Type B pancreatic cell (in vitro differentiated cells): ENCODE measurements at places on chromosomes 16 and 17. TPM values are rescaled to one million over a fixed set of nuclear protein-coding genes. Genes with fewer than 3 reads are reported as not detected.

DNA sequence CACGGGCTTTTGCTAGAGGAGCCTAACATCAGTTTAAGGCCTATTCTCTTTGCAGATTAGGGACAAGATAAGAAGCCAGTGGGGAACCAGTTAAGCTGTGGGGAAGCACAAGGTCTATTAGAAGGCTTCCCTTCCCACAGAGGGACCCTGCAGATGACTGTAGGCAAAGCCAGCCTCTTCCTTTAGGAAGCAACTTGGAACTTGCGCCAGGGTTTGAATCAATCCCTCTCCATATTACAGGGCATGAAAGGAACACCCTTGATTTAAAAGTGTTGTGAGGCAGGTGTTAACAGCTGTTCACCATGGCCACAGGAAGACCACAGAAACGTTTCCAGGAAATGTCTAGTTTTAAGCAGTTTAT is 77.3 kb downstream of the RPTOR start:
- no peak overlapping the region for H3K4me3 ChIP-seq
- H3K4me1 ChIP-seq: peaks cover 8% of the 10 kb centered on the region
- DNase-seq: peak; percentile 58
- peaks cover 14% of the 10 kb centered on the region for H3K36me3 ChIP-seq
- H3K27me3 ChIP-seq: no peaks in the 10 kb centered on the region
- no peak overlapping the region for H3K27ac ChIP-seq

The TP53TG3 gene
- total RNA-seq: not detected in 2 replicates

The SPN gene
- total RNA-seq: 0.14 and 0.31 TPM in 2 replicates

GRCh38 chr16:19666477-19666876 is 51.5 kb downstream of the KNOP1 start:
- H3K36me3 ChIP-seq: peaks cover 39% of the 10 kb centered on the region
- H3K4me1 ChIP-seq: no peaks in the 10 kb centered on the region
- H3K27me3 ChIP-seq: no peaks in the 10 kb centered on the region
- H3K27ac ChIP-seq: no peak overlapping the region
- no peak for DNase-seq

- no peak for DNase-seq
- H3K27me3 ChIP-seq: peaks cover 70% of the 10 kb centered on the region
- peaks cover 18% of the 10 kb centered on the region for H3K4me1 ChIP-seq
- no peaks in the 10 kb centered on the region for H3K36me3 ChIP-seq
- H3K27ac ChIP-seq: no peak overlapping the region
These were observed 156.4 kb upstream of the FOXF1 start for GRCh38 chr16:86353948-86354347.

- no peaks in the 10 kb centered on the region for H3K4me1 ChIP-seq
- peaks cover 4% of the 10 kb centered on the region for H3K36me3 ChIP-seq
- H3K27ac ChIP-seq: no peak overlapping the region
- DNase-seq: no peak
These were observed 42.8 kb downstream of the PKD1 start for GRCh38 chr16:2092866-2093265.

DNA sequence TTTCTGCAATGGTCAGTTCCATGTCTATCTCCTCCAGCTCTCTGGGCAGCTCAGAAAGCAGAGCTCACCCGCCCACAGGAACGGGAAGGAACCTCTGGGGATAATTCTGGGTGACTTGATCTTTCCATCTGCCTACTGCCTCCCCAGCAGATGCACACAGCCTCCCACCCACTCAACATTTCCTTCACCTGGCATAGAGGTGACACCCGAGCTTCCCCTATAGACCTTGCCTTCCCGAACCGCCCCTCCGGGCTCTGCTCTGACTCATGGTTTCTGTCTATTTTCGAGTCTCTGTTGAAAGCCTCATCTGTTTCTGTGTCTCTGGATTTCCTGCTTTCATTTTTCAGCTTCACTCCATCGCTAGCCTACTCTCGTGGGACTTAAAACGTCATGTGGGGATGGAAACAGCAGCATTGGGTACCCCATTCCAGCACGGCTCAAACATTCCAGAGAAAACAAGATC is 11.4 kb downstream of the GGA3 start:
- peak overlapping the region; percentile 21 for H3K27ac ChIP-seq
- H3K27me3 ChIP-seq: no peaks in the 10 kb centered on the region
- DNase-seq: no peak
- H3K4me3 ChIP-seq: no peak overlapping the region

DNA sequence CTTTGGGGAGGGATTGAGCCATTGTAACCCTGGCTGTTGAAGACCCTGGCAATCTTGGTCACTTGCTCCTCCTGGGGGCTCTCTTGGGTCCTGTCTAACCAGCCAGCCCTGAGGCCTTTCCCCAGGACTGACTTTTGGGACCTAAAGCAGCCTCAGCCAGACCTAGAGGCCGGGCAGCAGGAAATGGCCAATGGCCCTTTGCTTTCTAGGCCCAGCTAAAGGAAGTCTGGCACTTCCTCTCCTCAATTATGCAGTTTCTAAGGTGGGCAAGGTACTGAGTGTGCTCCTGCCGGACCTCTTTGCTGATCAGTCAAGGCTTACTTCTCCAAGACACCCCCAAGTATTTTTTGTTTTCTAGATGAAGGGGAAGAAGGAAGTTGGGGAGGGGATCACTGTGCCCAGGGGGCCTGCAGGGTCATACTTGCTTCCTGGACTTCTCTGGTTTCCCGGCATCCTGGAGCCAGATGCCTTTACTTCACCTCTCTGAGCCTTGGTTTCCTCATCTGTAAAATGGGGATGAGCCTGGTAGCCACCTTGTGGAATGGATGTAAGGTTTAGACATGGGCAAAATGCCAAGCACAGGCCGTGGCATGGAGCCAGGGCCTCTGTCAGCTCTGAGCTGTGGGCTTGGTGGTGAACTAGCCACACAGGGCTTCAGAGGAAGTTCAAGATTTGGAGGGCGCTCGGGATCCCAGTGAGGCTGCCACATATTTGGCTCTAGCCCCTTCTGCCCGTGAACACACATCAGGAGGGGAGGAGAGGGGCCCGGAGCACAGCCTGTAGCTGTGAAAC is 8.6 kb downstream of the CX3CL1 start:
- H3K36me3 ChIP-seq: no peaks in the 10 kb centered on the region
- H3K27me3 ChIP-seq: no peaks in the 10 kb centered on the region
- no peak overlapping the region for H3K27ac ChIP-seq
- no peak for DNase-seq
- H3K4me1 ChIP-seq: peaks cover 10% of the 10 kb centered on the region

DNA sequence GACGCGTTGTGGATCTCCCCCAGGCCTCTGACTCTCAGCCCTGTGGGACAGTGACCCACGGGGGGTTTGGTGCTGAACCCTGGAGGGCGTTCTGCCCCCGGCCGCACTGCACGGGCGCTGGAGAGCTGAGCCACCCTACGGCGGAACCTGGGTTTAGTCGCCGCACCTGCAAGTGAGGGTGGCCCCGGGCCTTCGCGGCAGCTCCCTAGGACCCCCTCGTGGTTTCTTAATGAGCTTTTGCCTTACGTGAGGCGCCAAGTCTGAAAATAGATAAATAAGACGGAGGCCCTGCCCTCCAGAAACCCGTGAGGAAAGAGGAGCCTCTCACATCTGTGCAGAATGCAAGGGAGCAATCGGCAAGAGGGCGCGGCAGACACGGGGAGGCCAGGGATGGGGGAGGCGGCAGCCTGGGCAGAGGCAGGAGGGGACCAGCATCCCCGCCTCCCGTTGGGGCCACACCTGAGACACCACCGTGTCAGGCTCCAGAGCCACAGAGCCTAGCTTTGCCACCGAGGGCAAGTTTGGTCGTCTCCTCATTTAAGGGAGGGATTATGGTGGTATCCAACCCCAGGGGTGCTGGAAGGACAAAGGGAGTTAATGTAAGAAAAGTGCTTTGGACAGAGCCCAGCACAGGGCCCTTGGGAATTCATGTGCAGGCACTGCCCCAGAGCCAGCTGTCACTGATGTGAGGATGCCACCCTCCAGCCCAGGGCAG is 153.2 kb upstream of the CHMP6 start:
- no peaks in the 10 kb centered on the region for H3K27me3 ChIP-seq
- H3K36me3 ChIP-seq: peaks cover 6% of the 10 kb centered on the region
- DNase-seq: no peak
- no peak overlapping the region for H3K27ac ChIP-seq
- no peak overlapping the region for H3K4me3 ChIP-seq

DNA sequence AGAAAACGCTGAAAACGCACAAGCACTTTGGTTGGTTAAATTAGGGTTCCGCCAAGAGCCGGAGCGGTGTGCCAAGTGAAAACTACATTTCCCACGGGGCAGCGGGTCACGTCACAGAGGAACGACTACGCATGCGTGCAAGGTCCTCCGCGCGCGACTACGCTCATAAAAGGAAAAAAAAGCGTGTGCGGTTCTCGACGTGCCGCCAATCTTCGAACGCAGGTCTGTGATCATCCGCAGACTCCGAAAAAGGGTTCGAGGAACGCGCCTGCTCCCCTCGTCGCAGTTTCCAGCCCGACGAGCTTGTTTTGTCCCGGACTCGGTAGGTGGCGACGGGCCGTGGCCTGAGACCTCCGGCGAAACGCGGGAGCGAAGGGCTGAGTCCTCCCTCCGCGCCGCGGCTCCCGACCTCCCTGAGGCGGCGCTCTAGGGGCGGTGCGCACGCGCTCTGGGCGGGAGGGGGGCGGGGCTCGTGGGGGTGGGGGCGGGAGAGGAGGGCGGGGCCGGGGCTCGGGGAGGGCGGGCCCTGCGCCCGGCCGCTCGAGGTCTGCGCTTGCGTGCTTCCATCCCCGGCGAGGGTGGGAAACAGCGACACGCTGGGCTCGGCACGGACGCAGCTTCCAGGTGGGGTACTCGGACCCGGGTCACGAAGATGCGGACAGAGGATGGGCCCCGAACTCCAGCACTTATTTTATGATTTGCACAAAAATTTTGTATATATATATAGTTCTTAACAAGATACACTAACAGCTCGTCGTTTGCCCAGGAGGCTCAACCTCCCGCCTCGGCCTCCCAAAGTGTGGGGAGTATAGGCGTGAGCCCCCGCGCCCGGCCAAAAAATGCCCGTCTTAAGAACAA is at the start of gene SGF29:
Gene SGF29, plus strand, starts transcription at position 145 of the 858 bp plus-strand sequence. CDS start 27,150 bp downstream, outside the sequence.
- peaks cover 13% of the 10 kb centered on the region for H3K36me3 ChIP-seq
- peaks cover 11% of the 10 kb centered on the region for H3K4me1 ChIP-seq
- peak within 1 kb of the TSS; percentile 96 for H3K27ac ChIP-seq
- H3K4me3 ChIP-seq: peak within 1 kb of the TSS; percentile 95
- DNase-seq: peak; percentile 92

DNA sequence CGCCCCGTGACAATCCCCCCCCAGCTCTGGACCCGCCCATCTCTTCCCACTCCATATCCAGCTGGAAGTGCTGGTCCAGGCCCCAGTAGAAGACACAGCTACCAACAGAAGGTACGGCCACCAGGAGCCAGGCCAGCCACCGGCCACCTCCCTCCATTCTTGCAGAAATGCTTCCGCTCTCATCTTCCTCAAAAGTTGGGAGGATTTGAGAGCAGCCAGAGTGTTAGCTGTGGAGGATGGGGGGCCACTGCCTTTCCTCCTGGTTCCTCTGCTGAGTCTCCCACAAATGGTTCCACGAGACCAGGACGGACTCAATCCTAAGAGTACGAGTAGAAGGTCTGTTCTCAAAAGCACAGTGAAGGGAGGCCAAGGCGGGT is 78.3 kb downstream of the GAS7 start:
- DNase-seq: no peak
- no peaks in the 10 kb centered on the region for H3K36me3 ChIP-seq
- H3K4me1 ChIP-seq: peaks cover 28% of the 10 kb centered on the region
- H3K4me3 ChIP-seq: no peak overlapping the region
- peaks cover 38% of the 10 kb centered on the region for H3K27me3 ChIP-seq
- peak overlapping the region; percentile 79 for H3K27ac ChIP-seq

DNA sequence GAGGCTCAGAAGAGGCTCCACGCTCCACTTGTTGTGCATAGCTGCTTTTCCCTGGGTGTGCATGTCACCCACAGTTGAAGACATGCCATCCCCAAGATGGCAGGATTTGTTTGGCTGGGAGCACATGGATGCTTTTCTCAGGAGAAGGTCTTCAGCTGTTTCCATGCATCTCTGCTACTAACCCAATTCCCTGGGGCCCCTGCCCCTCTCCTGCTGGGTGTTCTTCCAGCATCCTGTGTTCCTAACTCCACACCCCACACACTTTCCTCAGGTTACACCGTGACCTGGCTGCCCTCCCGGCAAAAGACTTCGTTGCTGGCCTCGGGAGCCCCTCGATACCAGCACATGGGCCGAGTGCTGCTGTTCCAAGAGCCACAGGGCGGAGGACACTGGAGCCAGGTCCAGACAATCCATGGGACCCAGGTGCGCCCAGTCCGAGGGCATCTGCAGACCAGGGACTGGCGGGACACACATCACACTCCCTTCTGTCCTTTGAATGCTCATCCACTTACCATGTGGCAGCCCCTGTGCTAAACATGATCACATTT is 21.5 kb downstream of the ITGAL start:
- H3K4me3 ChIP-seq: no peak overlapping the region
- no peak for DNase-seq
- peaks cover 3% of the 10 kb centered on the region for H3K27me3 ChIP-seq
- H3K36me3 ChIP-seq: no peaks in the 10 kb centered on the region

DNA sequence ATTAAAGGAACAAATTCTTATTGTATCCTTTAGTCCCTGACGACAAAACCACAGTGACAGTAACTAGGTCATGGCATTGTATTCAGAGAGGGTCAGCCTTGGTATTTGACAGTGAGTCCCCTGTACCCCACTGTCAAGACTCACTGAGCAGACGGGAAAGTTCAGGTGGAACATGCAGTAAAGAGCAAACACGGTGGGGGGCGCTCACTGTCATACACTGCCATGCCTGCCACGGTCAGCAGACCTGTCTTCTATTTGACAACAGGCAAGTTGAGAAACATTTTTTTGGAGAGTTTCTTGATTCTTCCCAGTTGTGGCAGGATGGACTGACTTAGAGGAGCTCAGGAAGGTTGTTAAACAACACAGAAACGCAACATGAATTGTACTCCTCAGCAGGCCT is 681.6 kb downstream of the KCNJ18 start:
- no peak overlapping the region for H3K27ac ChIP-seq
- no peak for DNase-seq
- H3K4me1 ChIP-seq: no peaks in the 10 kb centered on the region
- no peaks in the 10 kb centered on the region for H3K27me3 ChIP-seq
- H3K36me3 ChIP-seq: no peaks in the 10 kb centered on the region
- no peak overlapping the region for H3K4me3 ChIP-seq

GRCh38 chr16:81774348-81774747 is 4.7 kb upstream of the PLCG2 start:
- H3K36me3 ChIP-seq: no peaks in the 10 kb centered on the region
- no peaks in the 10 kb centered on the region for H3K4me1 ChIP-seq
- no peak for DNase-seq
- H3K27ac ChIP-seq: no peak overlapping the region
- no peak overlapping the region for H3K4me3 ChIP-seq

The SSTR5 gene
- total RNA-seq: 0.43 and 1.8 TPM in 2 replicates

DNA sequence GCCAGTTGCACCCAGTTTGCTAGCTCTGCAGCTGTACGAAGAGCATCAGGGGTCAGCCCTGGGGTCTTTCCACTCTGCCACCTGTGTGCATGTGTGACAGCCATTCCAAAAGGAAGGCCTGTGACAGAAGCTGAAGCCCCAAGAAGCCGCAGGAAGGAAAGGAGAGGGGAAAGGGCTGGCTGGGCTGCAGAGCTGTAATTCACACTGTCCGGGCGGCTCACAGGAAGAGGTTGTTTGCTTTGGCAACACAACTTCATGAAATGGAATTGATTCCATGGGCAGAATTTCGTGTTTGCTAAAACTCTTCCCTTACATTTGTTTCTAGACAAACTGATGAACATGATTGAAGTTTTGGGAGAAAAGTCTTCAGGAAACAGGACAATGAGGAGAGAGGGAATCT is 14.8 kb downstream of the TMEM204 start:
- peaks cover 6% of the 10 kb centered on the region for H3K36me3 ChIP-seq
- no peak for DNase-seq
- H3K4me1 ChIP-seq: peaks cover 13% of the 10 kb centered on the region
- H3K27me3 ChIP-seq: no peaks in the 10 kb centered on the region
- no peak overlapping the region for H3K27ac ChIP-seq

- no peaks in the 10 kb centered on the region for H3K27me3 ChIP-seq
- peaks cover 5% of the 10 kb centered on the region for H3K36me3 ChIP-seq
- H3K4me1 ChIP-seq: peaks cover 6% of the 10 kb centered on the region
- no peak for DNase-seq
These were observed 42.4 kb upstream of the NF1 start for GRCh38 chr17:31052187-31052889.
